Activated naive CD4-positive, alpha-beta T cell treated with anti-CD3 and anti-CD28 coated beads, Interleukin-2, amount 50 U/mL, for 16 hours (primary cell): ENCODE measurements at places on chromosomes 11 and 22.

- DNase-seq = no peak
These were observed 40.7 kb upstream of the CLMP start for GRCh38 chr11:123235656-123236261.

- no peak for DNase-seq
These were observed 63.6 kb downstream of the DENND5A start for GRCh38 chr11:9201372-9202162.

DNA sequence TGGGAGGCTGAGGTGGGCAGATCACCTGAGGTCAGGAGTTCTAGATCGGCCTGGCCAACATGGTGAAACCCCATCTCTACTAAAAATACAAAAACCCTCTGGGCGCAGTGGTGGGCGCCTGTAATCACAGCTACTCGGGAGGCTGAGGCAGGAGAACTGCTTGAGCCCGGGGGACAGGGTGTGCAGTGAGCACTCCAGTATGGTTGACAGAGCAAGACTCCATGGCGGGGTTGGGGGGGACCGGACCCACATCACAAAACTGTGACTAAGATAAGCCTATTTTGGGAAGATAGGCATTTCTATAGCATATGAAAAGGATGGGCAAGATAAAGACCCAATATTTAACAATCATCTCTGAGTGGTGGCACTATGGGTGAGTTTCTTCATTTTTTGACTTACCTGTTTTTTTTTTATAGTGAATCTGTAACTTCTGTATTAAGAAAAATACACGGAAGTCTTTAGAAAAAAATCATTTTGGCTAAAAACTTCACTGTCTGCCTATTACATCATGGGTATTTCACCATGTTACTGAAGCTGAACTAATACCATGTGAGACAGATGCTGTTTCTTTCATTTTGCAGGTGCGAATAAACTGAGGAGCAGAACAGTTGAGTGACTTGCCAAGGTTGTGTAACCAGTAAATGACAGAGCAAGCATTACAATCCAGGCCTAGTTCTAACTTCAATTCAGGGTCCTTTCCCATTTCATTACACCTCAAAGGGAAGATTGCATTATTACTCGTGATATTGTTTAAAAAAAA is 2.5 kb downstream of the CELF1 start:
- DNase-seq = no peak

- no peak for DNase-seq
These were observed 147.7 kb upstream of the TIMP3 start for GRCh38 chr22:32653823-32654222.

- no peak for DNase-seq
These were observed 363.1 kb downstream of the MN1 start for GRCh38 chr22:27438271-27438980.

- DNase-seq = no peak
These were observed 28.2 kb upstream of the SLC22A12 start for GRCh38 chr11:64562723-64563351.

GRCh38 chr11:94048032-94048709 is 27.0 kb downstream of the HEPHL1 start:
- no peak for DNase-seq

- DNase-seq = no peak
These were observed 5.2 kb downstream of the APOL1 start for GRCh38 chr22:36257948-36258670.

GRCh38 chr11:128407962-128408361 is 179.4 kb downstream of the ETS1 start:
- DNase-seq = no peak

GRCh38 chr11:86041975-86042378 is 26.9 kb downstream of the PICALM start:
- peak; percentile 14 for DNase-seq

DNA sequence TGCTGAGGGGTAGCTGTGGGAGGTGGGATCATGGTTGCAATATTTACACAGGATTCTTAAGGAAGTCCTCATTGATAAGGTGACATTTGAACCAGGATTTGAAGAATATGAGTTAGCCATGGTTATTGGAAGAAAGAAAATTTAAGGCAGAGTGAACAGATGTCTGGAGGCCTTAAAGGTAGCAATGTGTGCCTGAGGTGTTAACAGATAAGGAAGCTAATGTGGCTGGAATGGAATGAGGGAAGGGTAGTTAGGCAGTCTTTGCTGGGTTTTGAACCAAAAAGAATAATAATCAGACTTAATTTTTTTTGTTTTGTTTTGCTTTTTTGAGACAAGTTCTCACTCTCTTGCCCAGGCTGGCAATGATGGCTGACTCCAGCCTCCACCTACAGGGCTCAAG is 9.7 kb upstream of the DEPDC7 start:
- no peak for DNase-seq

DNA sequence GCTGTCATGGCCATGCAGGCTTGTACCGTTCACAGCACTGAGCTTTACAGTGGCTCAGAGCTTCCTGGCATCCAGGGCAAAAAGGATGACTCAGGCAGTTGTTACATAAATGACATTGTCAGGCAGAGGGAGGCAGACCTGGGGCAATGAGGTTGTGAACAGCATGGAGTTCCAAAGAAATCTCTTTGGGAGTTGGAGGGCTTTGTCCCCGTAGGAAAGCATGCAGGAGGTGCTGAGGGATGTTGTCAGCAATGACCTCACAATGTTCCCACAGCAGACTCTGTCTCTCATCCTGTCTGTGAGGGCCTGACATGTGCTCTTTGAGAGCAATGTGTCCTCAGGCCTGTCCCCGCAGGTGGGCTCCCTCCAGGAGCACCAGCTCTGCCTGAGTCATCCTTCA is 25.9 kb upstream of the PDE2A start:
- no peak for DNase-seq

- no peak for DNase-seq
These were observed 18.8 kb downstream of the SC5D start for GRCh38 chr11:121311373-121311772.

DNA sequence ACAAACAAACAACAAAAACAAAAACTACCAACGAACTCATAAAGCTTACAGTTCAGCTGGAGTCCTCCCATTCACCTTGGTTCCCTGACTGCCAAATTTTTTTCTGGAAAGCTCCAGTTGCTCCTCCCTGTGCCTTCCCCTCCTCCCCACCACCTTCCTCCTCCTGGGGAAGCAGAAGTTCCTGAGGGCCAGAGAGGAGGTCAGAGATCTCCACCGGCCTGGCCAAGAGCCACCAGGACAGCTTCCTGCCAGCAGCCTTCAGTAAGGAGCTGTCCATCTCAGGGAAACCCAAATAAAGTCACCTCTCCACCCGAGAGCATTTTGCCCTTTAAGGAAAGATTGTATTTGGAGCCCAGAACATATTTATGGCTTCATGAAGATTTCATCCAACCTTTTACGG is 20.0 kb downstream of the APLNR start:
- DNase-seq = no peak

- DNase-seq = no peak
These were observed 11.4 kb downstream of the DNAL4 start for GRCh38 chr22:38782402-38783094.

DNA sequence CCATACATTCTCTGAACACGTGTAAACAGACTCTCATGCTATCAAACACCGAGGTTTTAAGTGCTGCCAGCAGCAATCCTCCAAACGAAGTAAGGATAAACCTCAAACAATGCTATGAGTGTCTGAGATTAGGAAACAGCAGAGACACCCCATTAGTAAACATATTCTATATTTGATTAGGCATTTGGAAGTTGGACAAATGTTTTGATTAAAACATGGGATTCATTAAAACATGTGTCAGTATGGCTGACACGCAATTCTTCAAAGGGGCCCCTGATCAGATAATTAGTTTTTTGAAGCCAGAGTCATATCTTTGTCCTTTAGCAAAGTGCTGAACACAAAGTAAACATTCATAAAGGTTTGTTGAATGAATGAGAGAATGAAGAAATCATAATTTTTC is 33.2 kb upstream of the BLID start:
- DNase-seq = no peak

- DNase-seq = no peak
These were observed 13.2 kb downstream of the EHF start for GRCh38 chr11:34633990-34634693.

DNA sequence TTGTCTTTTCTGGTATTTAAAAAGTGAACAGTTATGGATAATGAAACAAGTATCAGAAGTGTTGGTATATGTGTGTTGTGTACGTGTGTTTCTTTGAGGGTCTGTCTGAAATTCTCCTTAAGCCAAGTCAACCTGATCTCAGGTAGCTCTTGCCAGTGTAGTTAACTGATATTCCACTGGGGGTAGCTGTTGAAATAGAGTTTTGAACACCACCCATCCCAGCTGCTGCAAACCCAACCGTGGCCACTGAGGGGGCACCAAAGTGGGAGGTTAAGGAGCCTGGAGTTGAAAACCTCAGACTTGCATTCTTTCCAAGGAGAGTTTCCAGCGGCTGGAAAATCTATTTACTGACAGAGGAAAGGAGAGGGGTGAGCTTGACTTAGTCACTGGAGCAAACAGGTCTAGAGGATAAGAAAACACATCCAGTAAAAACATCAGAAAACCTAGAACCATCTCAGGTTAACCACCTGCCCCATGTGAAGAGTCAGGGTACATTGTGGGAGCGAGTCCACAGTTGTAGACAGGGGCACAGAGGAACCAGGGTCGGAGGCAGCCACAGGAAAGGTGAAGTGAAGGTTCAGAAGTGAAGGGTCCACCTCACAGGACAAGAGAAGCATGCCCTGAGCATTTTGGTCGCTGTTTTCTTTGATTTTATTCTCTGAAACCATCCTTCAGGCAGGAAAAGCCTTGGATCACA is 8.8 kb upstream of the CUL5 start:
- DNase-seq = peak; percentile 29

DNA sequence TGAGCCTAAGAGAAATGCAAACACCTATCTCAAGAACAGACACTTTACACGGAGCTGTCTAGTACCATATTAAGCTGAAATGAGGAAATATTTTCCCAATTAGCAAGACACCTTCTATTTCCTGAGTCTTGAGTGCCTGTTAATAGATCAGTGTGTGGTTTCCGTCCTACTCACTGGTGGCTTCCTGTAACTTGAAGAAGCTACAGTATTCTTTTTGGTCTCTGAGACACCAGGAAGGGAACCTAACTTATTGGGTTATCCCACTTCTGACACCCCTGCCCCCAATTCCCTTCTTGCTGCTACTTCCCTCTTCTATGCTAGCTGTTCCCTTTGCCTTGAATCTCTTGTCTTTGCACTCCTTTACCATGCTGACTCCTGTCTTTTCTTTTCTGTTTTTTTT is 92.7 kb downstream of the FDX1 start:
- no peak for DNase-seq

DNA sequence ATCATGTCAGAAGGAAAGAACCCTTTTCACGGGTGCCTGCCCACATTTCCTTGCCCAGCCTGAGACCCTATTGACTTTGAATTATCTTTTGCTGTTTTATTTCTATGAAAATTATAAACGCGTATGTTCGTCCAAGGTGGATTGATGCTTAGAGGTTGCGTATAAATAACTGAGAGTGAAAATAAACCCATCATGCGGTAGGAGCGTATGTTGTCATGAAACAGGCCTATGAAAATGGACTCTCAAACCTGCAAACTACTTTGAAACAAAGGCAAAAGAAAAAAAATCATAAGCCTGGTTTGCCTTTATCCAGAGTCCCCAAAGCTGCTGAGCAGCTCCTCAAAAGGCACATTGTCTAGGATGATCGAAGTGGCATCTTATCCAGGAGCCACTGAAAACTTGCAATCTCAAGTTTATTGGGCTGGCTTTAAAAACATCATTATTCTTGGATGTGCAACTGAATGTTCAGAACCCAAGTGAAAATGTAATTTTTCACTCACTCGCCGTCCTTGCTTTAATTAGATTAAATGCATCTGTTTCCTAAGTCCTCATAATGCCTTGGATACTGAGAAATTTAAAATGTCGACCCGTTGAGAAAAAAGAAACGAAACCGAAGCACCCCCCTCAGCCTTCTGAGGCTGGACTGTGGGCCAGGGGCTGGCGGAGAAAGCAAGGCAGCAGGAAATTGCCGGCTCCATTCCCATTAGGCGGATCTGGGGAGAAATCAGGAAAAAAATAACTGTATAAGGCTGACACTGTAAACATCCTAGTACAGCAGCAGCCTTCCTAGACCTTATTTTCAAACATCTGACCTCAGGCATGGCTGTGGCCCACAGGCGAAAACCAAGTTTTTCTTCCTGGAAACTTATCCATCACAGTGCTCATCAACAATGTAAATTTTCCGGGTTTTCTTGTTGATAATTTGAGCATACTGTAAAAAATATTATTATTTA is 82.9 kb upstream of the PPARA start:
- DNase-seq = no peak

- no peak for DNase-seq
These were observed 11.8 kb downstream of the PTS start for GRCh38 chr11:112238041-112238440.

GRCh38 chr22:43731988-43732387 is 80.1 kb downstream of the EFCAB6 start:
- DNase-seq = no peak

GRCh38 chr11:77374108-77374507 is 72.6 kb upstream of the GDPD4 start:
- DNase-seq = no peak

DNA sequence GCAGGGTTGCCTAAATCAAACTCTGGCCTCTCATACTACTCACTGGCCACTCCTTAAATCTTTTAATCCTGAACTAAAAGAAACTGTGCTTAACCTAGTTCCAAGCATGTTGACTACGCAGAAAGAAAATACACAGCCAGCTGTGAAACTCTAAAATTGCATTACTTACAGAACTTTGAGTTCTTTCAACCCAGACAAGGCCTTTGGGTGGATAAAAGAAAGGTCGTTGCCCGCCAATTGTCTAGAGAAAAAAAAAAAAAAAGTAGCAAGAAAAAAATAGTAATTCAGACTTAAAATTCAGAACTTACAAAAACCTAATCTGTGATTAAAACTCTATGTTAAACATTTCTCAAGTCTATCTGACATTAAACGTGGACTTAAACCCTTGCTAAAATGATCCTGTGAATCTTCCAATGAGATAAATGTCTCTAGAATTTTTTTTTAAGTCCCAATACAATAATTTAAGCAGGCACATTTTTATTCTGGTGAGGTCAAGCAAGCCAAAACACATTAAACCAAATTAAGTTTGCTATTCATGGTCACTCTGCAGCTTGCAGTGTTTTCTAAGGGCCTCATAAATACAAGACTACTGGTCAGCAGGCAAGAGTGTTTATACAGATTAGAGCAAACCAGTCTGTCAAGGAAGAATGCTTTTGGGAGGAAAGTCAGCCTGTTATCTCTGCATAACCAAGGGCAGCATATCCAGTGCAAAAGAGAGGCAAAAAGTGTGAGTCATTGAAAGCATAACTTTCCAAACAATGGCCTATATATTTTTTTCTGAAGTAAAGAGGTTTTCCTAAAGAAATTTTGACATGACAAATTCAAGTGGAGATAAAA is 29.5 kb upstream of the CCDC34 start:
- DNase-seq = no peak
